Fibroblast of skin of left quadriceps (primary cell): ENCODE measurements at places on chromosomes 11 and 22.

DNA sequence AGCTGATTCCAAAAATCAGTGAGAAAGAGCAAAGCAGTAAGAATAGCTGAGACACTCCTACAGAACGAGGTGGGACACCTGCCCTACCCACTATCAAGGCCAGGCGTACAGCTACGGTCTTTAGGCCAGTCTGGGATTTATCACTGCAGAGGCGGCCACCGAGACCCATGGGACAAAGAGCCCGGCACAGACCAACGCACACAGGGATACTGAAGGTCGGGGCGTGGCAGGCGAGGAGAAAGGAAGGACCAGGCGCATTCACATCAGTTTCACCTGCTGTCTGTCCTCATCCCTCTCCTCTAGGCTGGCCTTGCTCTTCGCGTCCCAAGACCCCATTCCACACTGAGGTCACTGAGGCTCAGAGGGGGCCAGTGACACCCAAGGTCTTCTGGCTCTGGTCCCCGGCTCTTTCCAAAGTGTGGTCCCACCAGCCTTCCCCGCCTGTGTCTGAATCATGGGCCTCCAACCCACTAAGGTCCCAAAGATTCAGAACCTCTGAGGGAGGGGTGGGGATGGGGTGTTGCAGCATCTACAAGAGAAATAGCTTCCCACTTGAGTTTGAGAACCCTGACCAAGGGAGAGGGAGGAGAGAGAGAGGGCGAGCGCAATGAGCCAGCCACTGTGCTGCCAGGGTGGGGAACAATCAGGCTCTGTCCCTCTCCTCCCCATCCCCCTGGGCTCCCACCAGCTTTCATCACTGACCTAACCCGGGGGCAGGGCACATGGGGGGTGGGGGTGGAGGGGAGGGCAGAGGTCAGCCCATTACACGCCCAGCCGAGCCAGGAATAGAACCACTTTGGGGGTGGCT, 7.2 kb upstream of the PICK1 start:
- no peak for DNase-seq

- no peak for DNase-seq
These were observed 13.3 kb downstream of the APOL3 start for GRCh38 chr22:36147196-36147791.

- no peak for DNase-seq
These were observed 3.9 kb downstream of the OR8D4 start for GRCh38 chr11:123905826-123906225.

- DNase-seq: no peak
These were observed 70.0 kb downstream of the NARS2 start for GRCh38 chr11:78504708-78505107.

DNA sequence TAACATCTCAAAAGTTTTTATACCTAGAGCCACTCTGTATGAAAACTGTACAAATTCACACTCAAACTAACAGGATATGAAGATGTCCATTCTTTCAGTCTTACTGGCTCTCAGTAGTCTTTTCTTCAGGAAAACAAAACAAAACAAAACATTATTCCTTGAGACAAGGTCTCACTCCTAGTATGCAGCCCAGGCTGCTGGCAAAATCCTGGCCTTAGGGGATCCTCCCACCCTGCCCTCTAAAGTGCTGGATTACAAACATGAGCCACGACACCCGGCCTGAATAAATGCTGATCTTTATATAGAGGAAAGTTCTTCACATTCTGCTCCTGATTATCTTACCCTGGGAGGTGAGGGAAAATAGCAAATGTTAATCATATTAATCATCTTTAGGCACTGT, 5.1 kb downstream of the APOL2 start:
- no peak for DNase-seq

GRCh38 chr22:22593964-22594656, 35.0 kb upstream of the PRAME start:
- peak; percentile 5 for DNase-seq

DNA sequence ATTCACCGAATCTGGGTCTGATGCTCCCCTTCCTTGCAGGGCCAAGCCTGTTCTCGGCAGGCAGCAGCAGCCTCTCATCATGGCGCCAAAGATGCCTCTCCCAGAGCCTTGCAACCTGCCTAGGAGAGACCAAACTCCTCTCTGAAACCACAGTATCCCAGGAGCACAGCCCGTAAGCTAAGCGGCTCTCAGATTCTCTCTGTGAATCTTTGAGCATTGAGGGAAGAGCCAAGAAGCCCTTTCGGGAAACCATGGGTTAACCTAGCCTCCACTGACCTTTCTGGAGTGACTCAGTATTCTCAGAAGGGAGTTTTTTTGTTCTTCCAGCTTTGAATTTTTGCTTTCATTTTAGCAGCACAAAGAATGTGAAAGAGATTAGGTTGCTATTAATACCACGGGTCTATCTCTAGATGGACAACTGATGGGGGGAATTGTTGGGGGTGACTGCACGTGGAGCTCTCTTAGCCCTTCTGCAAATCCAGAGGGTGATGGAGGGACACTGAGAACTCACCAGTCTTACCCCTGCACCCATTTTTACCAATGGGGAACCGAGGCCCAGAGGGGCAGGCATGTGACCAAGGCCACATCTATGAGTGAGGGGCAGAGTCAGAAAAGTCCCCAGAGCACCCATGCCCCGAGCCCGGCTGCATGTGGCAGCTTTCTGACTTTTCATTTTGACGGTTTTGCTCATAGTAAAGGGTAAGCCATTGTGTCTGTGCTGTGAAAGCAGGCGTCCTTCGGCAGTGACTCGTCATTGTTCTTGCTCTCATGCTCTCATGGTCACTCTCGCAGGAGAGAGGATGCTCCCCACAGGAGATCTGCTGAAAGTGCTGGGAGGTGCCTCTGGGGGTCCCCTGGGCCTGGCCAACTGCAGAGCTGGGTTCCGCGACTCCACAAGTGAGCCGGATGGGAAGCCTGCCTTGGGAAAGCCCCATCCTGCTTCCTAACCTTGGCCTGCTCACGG, 36.0 kb downstream of the IRAG1 start:
- DNase-seq: peak; percentile 56

- DNase-seq: no peak
These were observed 26.4 kb downstream of the OR52K1 start for GRCh38 chr11:4508886-4509285.

DNA sequence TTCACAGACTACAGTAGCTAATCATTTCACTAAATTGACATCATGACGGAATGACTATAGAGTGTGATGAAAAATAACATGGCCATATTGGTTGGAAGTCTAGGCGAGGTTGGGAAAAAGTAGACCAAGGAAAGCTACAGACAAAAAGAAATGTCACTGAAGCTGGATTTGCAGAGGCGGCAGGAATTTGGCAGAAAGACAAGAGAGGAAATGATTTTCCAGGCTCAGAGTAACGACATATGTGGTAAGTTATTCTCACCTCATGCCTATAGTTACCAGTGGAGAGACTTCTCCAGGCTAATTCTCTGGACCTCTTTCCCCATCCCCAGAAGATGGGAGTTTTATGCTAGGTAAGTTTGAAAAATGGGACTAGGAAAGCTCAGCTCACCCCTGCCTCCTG, 1005.8 kb upstream of the CCDC90B start:
- DNase-seq: peak; percentile 17

GRCh38 chr22:37752189-37753087, 55.3 kb upstream of the GCAT start:
- DNase-seq: peak; percentile 57

GRCh38 chr22:29707010-29707409, 12.8 kb upstream of the CABP7 start:
- DNase-seq: no peak

GRCh38 chr11:58621586-58622262, 741 bp upstream of the CNTF start:
- DNase-seq: no peak

GRCh38 chr11:12174128-12174476, 63.7 kb downstream of the MICAL2 start:
- no peak for DNase-seq

GRCh38 chr11:11332141-11332710, 20.8 kb downstream of the CSNK2A3 start:
- DNase-seq: no peak

- no peak for DNase-seq
These were observed 10.8 kb downstream of the THYN1 start for GRCh38 chr11:134242376-134242775.

DNA sequence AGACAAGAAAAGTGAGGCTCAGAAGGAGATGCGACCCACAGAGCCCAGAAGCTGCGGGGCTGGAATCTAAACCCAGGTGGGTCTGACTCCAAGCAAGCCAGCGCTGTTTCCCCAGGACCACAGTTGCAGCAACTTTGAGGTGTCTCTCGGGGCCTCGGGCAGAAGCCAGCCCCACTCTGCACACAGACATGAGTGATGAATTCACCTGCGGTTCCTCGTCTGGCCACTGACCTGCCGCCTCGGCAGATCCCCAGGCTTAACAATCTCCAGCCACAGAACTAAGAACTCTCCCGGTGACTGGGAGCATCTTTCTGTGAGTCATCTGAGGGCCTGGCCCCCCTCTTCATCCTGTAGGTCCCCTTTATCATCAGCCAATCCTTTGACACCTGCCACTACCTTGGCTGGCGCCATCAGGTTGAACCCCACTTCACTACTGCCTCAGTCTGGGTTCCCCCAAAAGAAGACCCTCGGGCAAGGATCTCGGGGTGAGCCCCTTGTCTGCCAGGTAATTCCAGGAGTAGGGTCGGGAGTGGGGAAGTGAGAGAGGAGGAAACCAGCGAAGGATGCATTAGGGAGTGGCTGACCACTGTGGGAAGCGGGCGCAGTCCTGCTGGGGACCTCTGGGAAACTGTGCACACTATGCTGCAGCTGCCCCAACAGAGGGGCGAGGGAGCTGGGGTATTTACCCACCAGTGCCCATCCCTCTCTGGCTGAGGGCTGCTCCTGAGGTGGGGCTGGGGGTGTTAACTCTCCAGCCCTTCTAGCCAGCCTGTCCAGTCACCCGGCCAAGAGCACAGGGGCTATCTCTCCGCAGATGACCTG, 33.0 kb upstream of the MN1 start:
- no peak for DNase-seq

GRCh38 chr22:39622881-39623367, 52.4 kb downstream of the CACNA1I start:
- DNase-seq: no peak

GRCh38 chr22:33328789-33329296, 270.7 kb upstream of the SYN3 start:
- DNase-seq: peak; percentile 15

DNA sequence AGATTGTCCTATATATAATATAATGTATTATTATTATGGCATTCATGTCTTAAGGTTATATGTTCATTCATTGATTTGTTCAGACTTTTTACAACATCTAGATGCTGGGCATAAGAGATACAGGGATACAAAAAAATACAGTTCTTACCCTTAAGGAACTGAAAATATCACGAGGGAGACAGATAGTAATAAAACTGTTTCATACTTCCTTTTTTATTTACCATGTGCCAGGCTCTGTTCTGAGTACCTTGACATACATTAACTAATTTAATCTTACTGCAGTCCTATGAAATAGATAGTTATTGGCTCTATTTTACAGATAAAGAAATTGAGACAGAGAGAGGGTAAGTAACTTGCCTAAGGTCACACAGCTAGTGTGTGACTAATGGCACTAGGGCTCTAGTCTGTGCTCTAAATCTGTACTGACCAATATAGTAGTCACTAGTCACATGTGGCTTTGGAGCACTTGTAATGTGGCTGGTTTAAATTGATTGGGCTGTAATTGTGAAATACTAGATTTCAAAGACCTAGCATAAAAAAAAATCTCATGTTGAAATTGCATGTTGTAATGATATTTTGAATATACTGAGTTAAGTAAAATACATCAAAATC, 21.3 kb downstream of the TRIM44 start:
- no peak for DNase-seq

GRCh38 chr11:7889985-7890384, 41.1 kb downstream of the OR10A6 start:
- DNase-seq: no peak

DNA sequence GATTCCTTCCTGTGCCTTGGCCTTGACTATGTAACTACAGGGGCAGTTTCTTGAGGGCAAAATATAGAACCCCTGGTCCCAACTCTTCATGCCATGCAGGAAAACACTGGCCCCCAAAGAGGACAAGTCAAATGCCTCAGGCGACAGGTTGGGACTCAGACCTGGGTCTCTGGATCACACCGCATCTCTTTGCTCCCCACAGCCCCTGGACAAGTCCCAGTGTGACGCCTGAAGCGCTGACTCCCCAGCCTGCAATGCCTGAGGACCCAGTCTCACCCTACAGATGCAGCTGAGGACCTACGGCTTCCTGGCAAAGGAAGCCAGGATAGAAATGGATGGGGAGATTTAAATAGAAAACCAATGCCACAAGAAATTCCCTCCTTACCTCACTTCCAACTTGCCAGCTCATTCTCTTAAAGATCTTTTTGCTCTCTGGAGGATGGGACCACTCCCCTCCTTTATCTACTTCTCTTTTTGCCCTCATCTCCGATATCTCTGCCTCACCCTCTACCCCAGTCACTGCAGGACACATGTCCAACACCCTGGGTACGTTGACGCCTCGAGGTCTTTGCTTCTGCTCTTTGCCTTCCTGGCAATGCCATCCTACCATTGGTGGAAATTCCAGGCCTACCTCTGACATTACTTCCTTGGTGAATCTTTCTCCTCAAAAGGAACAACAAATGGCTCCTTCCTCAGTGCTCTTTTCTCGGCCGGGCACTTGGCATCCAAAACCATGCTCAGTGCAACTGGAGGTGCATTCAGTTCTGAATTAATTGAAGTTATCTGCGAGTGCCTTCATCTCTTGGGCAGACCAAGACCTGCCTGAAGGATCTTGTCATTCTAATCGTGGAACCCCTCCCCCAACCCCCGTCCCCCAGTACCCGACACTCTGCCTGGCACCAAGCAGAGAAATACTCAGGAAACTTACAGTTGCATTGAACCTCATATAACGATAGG, 2.0 kb upstream of the PRDM11 start:
- no peak for DNase-seq

GRCh38 chr11:33931067-33931466, 39.2 kb upstream of the LMO2 start:
- no peak for DNase-seq

GRCh38 chr11:69501121-69501489, 19.6 kb downstream of the LINC01488 start:
- DNase-seq: no peak

- DNase-seq: no peak
These were observed 34.2 kb upstream of the NRIP3 start for GRCh38 chr11:9037963-9038362.

GRCh38 chr11:79046366-79046765, 394.5 kb downstream of the TENM4 start:
- DNase-seq: no peak

DNA sequence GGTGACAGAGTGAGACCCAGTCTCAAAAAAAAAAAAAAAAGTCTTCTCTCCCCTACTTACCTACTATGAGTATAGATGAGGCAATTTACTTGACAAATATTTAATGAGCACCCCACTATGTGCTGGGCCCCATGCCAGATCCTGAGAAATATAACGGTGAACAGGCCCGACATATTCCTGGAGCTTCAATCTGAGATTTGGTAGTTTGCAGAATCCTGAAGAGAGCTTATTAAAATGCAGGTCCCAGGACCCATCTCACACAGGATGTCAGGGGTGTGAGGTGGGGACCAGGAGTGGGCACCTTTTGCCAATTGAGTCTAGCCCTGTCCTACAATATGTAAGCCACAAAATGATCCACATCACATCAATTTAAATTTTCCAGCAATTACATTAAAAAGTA, 44.0 kb downstream of the KCNJ4 start:
- no peak for DNase-seq

- DNase-seq: no peak
These were observed 75.7 kb downstream of the PISD start for GRCh38 chr22:31586137-31586920.
